ENCODE measurements at places on chromosomes 12 and 14.

- DNase-seq: no peak
These were observed 6.2 kb downstream of the AMN start for GRCh38 chr14:102928412-102929240.

GRCh38 chr12:46830731-46831334 is 5.0 kb upstream of the SLC38A4 start:
- DNase-seq: no peak

GRCh38 chr12:132144810-132145168 is 532 bp downstream of the NOC4L start:
- no peak for DNase-seq

GRCh38 chr12:51529651-51529970 is 61.4 kb upstream of the SCN8A start:
- DNase-seq: no peak

- DNase-seq: no peak
These were observed 59.0 kb downstream of the CCDC85C start for GRCh38 chr14:99544991-99545390.

- DNase-seq: no peak
These were observed 670.3 kb upstream of the TBX3 start for GRCh38 chr12:115354007-115354890.

DNA sequence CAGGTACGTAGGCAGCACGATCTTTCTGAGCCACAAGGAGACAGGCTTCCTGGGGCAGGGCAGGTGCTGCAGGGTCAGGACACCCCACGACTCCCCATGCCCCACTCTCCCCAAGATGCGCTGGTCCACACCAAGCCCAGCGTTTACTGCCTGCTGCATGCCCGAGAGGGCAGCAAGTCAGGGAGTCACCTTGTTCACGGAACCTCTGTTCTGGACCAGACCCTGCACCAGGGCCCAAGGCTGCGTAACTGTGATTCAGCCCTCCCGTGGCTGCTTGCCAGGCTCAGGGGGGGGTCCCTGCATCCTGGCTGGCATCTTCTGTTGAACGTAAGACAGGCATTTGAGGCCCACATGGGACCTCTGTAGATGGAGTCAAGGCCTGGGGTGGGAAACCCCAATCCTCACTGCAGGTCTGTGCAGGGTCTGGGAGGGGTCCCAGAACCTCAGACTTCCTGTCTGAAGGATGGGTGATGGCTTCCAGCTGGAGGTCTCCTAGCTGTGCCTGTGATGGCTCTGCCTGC is 228.6 kb upstream of the RTL1 start:
- DNase-seq: no peak

- DNase-seq: no peak
These were observed 81.6 kb downstream of the PRMT8 start for GRCh38 chr12:3572560-3572959.

DNA sequence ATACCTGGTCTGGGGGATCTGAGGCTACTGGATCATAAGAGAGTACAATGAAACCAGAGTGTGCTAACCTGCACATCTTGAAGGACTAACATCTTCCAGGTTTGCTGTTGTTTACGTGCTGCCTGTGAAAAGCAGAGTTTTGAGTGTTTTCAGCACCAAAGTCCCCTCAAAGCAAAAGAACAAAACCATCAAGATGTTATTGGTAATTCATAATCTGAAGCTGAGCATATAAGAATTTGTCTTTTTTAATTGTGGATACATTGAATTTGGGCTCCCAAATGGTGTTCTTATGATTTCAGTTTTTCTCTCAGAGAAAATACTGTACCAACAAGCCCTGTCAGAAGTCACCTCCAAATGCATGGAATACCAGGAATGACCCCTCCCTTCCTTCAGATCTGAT is 110.2 kb downstream of the BTG1 start:
- DNase-seq: no peak

DNA sequence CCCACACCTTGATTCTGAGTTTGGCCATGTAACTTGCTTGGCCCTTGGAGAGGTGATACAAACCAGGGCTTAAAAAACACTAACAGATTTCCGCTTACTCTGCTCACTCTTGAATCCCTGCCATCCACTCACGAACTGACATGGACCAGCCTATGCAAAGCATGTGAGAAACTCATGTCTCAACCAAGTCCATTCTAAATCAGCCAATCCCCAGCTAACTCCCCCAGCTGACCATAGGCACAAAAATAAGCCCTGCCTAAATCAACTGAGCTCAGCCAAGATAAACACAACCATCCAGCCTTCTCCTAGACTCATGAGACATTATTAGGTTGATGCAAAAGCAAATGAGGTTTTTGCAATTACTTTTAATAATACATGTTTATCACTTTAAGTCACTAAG is 353.9 kb upstream of the TBX3 start:
- no peak for DNase-seq

DNA sequence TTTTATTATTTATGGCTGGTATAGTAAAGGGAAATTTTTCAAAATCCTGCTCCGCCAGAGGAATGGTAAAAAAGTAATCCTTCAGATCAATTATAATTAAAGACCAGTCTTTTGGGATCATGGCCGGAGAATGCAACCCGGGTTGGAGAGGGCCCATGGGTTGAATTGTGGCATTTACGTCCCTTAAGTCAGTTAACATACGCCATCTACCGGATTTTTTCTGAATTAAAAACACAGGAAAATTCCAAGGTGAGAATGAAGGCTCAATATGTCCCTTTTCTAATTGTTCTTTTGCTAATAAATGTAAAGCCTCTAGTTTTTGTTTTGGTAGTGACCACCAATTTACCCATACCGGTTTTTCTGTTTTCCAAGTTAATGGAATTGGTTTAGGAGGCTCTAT is 602.8 kb downstream of the ALG10 start:
- DNase-seq: no peak

DNA sequence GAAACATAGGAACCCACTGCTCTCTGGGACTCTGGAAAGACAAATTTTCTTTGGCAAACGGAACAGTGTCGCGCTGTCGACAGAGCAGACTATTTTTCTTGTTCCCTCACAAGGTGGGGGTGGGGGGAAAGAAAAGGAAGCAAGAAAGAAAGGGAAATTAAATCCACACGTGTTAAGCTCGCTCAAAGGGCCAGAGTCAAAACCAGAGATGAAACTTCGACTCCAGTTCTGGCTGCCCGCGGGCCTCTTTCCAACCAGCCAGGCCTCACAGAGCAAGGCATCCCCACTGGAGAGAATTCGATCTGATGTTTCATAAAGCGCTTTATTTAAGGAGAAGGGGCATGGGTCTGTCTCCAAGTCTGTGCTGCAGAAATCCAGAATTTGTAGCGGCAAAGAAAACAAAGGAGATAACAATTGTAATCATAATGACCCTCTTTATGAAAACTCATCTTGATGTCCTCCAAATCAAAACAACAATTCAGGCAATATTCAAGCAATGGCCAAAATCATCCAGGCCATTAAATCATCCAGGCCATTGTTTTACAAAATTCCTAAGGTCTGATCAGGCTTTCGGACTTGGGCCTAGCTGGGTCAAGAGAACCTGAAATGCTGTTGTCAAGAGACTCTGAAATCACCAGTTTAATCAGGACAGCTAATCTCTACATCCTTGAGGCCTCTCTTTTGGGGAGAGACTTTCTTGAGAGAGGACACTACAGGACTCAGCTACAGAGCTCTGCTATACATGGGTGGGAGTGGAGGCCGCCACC is 5.3 kb upstream of the TBX5 start:
- DNase-seq: no peak

DNA sequence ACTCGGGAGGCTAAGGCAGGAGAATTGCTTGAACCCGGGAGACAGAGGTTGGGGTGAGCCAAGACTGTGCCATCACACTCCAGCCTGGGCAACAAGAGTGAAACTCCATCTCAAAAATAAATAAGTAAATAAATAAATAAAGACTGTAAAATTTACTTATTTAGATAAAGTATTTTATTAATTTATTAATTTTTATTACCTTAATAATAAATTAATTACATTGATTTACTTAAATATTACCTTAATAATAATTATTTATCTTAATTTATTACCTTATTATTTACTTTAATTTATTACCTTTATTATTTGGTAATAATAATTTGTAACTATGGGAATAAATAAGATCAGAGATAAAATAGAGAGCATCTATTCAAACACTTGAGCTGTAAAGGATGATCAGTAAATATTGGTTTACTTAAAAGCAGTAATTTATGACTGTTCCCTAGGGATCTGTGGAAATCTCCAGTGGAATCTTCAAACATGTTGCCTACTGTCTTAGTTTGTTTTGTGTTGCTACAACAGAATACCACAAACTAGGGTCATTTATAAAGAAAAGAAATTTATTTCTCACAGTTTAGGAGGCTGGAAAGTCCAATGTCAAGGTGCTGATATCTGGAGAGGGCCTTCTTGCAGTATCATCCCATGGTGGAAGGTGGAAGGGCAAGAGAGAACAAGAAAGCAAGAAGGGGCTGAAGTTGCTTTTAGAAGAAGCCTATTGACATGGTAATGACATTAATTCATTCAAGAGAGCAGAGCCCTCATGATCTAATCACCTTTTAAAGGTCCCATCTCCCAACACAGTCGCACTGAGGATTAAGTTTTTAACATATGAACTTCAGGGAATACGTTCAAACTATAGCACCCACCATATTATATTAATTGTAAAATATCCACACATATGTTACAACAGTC is 37.1 kb downstream of the SOCS2 start:
- no peak for DNase-seq

Measured in NCI-H2081 (cell line).